ENCODE measurements at places on chromosomes 7 and 10.

DNA sequence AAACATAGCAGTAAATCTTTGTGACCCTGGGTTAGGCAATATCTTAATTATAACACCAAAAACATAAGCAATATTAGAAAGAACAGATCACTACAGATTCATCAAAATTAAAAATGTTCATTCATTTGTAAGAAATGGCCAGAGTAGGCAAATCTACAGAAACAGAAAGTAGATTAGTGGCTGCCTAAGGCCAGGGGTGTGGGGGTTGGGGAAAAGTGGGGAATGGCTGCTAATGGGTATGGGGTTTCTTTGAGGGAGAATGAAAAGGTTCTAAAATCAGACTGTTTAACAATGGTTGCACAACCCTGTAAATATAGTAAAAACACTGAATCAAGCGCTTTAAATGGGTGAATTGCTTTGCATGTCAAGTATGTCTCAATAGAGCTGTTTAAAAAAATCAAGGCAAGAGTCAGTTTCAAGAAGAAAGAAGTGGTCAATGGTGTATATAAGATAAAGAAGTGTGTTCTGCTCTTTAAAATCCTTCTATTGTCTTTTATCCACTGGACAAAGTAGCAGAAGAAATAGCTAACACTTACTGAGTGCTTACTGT, 42.6 kb downstream of the CDK6 start:
- DNase-seq = no peak

GRCh38 chr7:15471669-15471950, 90.2 kb downstream of the AGMO start:
- DNase-seq = no peak

GRCh38 chr10:49310901-49311554, 12.1 kb downstream of the C10orf71 start:
- DNase-seq = no peak

DNA sequence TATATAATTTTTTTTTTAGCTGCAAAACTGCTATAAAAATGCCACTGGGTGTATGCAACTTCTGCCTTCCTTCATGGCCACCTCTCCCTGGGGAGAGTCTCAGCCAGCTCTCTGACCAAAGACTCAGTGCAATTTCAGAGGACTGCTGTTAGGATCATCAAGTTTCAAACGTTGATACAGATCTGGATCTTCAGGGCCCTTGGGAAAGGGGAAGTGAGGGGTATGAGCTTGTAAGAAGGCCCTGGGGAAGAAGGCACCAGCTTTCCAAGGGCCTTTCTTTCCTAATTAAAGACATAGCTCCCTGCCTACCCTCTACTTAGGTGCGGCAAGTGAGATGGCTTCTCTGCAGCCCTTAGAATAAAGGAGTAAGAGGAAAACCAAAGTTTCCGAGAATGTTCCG, 130.4 kb downstream of the CUL2 start:
- no peak for DNase-seq

- no peak for DNase-seq
Observed at GRCh38 chr10:75352650-75353049, 48.9 kb downstream of the ZNF503 start.

DNA sequence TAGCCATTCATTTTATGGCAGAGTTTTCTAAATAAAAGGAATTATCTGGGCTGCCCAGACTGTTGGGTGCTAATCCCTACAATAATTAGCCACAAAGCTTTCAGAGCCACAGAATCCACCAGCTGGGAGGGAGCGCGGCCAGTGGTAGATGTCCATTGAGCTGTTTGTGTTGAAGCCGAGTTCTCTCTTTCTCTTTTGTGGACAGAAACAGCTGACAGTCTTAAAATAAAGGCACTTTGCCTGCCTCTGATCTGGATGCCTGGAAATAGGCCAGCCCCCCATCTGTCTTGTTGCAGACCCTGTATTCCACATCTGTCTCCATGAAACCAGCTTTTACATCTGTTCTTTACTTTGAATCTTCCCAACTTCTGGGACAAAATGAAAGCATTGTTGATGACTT, 66.1 kb downstream of the MTPN start:
- no peak for DNase-seq

Data from stimulated activated CD4-positive, alpha-beta T cell treated with anti-CD3 and anti-CD28 coated beads, Interleukin-12 subunit alpha, Interleukin-12 subunit beta, amount 100 ng/mL, for 24 hours (primary cell).